ENCODE measurements at places on chromosomes 6 and 20.

DNA sequence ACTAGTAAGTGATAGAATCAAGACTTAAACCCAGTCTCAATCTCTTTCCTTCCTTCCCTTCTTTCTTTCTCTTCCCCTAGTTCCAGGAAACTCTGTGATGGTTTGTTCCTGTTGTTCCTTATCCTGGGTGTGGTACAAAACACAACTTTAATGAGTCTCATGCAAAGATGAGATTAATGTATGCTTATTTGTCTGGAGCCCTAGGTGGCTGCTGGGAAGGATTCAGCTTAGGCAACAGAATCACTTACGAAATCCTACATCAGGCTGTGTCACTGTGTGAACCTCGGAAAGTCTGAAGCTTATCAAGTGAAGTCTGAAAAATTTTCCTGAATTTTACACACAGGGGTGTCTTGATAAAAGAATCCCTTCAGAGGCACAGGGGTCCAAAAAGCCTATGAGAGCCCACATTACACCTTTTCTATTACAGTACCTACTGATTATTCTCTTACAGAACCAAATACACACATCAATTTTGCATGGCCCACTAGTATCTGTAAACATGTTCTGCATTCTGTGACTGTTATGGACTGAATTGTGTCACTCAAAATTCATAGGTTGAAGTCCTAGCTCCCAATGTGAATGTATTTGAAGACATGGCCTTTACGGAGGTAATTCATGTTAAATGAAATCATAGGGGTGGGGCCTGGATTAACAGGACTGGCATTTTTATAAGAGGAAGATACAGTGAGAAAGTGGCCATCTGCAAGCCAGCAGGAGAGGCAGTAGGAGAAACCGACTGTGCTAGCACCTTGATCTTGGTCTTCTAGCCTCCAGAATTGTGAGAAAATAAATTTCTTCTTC is 144.7 kb downstream of the MYB start:
- no peak for DNase-seq

DNA sequence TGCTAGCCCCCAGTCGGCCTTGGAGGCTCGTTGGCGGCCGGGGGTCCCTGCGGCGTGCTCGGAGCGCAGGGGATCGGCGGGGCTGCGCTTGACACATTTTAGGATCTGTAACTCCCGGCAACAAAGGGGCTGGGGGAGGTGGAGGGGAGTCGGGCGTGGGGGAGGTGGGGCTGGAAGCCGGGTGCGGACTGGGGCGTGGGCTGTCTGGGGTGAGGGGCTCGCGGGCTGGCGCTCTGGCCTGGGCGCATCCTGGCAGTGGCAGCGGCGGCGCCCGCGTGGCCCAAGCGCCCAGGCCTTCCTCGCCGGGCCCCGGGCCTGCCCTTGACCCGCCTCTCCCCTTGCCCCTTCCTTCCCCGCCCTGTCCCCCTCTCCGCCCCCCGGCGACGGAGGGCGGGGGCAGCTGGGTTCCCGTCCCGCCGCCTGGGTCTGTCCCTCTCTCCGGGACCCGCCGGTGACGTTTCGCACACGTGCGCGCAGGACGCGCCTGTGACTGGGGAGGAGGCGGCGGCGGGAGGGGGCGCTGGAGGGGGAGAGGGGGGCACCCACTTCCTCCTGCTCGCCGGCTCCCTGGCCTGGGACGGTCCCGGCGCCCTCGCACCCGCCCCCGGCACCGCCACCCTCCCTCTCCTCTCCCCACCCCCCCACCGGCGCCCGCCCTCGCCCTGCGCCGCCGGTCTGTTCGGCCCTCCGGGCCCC is 1.5 kb downstream of the E2F3 start:
- peak; percentile 94 for DNase-seq

DNA sequence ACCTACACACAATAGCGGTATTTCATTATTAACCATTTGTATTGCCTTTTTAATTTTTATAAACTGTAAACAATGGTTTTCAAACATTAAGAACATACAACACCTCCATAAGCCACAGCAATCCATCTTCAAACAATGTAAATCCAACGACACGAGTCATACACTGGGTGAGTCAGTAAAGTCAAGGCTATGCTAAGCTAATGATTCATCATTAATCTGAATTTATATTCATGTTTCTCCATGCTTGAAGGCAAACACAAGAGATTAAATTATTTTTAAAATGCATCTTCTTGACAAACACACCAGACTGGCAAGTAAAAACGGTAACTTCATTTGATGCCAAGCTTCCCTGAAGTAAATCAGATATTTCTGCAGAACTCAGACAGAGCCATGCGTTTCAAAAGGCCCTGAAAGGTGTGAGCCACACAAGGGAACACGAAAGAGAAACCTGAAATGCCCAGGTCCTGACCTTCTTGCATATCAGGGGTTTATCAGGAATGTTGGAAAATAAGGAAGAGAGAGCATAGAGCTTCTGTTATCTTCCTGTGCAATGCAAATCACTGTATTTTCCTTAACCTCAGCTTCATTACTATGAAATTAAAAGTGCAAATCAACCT is 162.5 kb downstream of the ALDH8A1 start:
- no peak for DNase-seq

DNA sequence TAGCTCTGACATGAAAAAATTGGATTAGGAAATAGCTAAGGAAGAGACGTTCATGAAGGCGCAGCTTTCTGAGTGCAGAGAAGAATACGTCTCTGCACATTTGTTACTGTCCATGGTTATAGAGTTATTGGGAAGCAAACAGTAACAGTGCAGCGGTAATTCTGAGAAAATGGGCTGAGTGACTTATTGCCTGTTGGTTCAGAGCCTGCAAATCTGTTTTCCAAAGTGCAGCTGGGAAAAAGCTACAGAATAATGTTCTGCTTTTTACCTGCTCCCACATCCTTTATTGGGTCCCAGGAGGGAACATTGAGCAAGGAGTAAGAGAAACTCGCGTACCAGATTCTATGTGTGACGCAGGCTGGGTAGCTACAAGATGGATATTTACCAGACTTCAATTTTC is 160.2 kb downstream of the BTBD3 start:
- DNase-seq: no peak

GRCh38 chr20:18224968-18225568 is 63.3 kb upstream of the ZNF133 start:
- no peak for DNase-seq

- no peak for DNase-seq
These were observed 18.5 kb upstream of the FAM184A start for GRCh38 chr6:119096721-119097565.

GRCh38 chr6:94735270-94735669 is 842.1 kb upstream of the MANEA start:
- no peak for DNase-seq

DNA sequence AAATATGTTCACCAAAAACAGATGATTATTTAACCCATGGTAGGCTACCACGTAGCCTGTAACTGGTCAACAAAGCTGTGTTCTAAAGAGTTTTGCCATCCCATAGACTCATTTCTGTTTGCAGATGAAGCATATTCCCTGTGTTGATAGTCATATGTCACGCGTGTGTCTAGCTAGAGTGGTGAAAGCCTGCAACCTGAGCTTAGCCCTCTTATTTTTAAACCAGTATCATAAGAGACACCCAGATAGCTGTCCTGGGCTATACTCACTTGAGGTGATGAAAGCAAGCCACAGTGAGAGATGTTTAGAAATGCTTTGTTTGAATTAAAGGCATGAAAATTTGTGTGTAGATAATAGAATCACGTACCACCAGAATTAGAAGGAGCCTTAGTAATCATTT is 307.8 kb downstream of the ZFAND3 start:
- DNase-seq: no peak

- DNase-seq: no peak
These were observed 28.3 kb downstream of the C6orf132 start for GRCh38 chr6:42113936-42114636.

- no peak for DNase-seq
These were observed 73.2 kb upstream of the CD2AP start for GRCh38 chr6:47404435-47404834.

DNA sequence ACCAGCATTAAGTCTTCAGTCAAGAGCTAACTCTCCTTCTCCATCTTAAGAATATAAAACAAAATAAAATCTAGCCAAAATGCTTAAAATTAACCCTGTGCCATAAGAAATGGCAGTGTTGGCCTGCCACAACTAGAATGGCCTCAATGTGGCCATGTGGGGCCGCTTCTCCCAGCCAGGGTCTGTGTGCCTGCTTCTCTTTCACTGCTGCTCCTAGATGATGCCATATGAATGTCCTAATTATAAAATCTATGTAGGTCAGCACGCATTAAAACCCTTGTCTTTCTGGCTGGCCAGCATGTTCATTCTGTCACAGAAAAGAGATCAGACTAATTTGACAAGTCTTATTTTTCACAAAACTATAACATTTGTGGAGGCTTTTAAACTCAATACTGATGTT is 102.6 kb downstream of the C6orf118 start:
- no peak for DNase-seq

DNA sequence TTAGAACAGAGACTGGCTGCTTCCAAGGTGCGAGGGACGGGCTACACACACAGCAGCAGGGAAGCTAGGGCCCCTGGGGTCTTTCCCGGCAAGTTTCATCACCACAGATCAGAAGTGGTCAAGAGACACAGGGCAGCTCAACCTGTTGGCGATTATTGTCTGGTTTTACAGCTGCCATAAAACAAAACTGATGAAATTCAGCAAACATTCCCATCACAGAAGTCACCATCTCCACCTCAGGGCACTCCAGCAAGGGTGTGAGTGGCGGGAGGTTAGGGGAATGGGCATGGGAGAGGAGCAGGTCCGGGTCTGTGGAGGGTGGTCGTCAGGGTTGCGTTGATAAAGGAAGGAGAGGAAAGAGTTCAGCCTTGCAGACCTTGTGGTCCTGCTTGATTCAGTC is 91.0 kb downstream of the PXDC1 start:
- DNase-seq: no peak

- DNase-seq: no peak
These were observed 20.0 kb downstream of the IRF4 start for GRCh38 chr6:411402-412145.

DNA sequence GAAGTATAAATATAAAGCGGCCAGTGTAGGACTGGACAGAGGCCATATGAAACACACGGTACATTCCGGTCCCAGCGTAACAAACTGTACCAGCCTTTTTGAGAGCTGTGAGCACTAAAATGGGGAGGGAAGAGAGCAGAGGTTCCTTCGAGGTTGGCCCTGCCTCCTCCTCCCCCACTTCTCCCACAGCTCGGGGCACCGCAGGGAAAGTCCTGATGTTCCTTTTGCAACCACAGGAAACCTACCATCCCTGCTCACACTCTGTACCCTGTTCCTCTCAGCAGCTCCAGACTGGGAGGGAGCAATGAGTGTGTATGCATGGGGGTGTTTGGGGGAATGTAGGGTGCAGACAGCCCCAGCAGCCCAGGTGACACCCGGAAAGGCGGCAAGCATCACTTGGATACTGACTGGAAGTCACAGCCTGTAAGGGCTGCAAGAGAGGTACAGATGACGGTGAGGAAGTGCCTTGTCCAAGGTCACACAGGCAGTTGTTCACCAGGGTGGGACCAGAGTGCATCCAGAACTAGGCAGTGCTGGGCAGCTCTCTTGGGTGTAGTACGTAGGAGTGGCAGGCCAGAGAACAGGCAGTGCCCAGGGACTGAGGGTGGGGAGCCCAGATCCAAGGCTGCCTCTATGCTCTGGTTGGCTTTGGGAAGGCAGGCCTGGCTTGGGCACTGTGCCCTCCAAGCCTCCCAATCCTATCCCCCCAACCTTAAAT is 11.0 kb upstream of the ARMC12 start:
- DNase-seq: no peak

GRCh38 chr6:69581581-69581980 is 215.2 kb downstream of the LMBRD1 start:
- no peak for DNase-seq

- DNase-seq: no peak
These were observed 31.6 kb downstream of the TUBB2B start for GRCh38 chr6:3195695-3196497.

DNA sequence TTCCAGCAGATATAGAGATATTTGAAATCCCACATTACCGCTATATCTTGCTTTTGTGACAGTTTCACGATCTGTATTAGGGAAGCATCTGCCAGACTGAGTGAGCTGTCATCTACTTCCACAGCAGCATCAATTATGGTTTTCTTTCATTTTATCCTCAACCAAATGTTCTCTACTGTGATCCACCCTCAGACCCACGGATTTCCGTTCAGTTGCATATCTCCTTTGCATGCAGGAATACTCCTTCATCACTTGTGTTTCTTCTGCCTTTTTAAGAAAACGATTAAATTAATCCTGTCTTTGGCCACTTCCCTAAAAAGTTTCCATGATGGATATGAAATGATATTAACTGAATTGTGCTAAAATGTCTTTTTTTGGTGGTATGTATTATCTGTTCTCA is 262.1 kb upstream of the ADGRB3 start:
- no peak for DNase-seq

- no peak for DNase-seq
These were observed 99.3 kb upstream of the ARMC2 start for GRCh38 chr6:108748959-108749358.

DNA sequence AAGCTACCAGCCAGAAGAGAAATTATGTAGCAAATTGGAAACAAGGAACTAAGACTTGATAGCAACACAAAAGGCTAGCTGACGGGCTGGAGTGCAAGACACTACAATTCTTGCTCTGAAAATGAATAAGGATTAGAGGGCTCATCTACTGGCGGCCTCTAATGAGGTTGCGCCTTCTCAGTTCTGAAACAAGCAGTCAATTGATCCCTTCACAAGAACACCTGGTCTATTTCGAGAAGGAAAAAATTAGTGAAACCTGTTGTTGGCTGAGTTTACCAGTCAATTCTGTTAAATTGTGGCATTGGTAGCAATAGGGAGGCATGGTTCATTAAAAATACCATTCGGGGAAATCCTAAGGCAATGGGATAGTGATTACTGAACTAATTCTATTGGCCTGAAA is 74.8 kb upstream of the JARID2 start:
- no peak for DNase-seq

DNA sequence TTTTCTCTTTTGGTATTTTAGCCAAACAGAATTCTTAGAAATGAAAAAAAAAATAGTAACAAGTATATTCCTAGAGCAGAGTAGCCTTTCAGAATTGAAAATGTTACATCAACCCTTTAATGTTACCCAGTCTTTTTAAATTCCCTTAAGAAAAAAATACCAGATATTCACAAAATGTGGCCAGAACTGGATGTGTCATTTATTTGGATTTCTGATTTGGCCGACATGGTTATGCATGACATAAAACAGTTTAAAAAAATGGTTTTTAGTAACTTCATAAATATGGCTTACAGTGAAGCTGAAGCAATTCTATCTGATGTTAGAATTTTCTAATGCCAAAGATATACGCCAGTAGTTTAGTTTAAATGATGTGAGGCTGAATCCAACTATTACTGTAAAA is 112.0 kb downstream of the ATXN1 start:
- no peak for DNase-seq

- DNase-seq: no peak
These were observed 22.9 kb downstream of the DZANK1 start for GRCh38 chr20:18443886-18444285.

GRCh38 chr6:37860226-37860839 is 40.8 kb downstream of the ZFAND3 start:
- peak; percentile 60 for DNase-seq

DNA sequence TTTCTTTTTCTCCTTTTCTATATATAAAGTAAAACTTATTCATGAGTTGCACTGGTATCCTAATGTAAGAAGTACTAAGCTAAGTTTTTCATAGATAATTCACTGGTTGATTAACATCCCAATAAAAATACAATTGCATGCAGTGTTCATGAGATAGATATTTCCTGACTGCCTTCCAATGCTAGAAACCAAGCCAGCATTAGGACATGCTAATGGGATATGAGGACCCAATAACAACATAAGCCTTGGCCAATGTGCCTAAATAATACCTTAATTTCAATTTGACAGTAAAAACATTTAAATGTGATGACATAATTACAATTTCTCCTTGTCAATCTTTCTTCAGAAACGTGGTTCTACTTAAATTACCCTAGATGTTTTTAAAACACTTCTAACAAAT is 152.7 kb downstream of the RNGTT start:
- no peak for DNase-seq

GRCh38 chr6:10719296-10719963 is 3.4 kb upstream of the TMEM14C start:
- peak; percentile 63 for DNase-seq

Measured in NAMALWA (cell line).